GM04504 (cell line): ENCODE measurements at places on chromosomes 4 and X.
A peak's percentile ranks its signal among the peaks of the same experiment; 100 is the strongest.

DNA sequence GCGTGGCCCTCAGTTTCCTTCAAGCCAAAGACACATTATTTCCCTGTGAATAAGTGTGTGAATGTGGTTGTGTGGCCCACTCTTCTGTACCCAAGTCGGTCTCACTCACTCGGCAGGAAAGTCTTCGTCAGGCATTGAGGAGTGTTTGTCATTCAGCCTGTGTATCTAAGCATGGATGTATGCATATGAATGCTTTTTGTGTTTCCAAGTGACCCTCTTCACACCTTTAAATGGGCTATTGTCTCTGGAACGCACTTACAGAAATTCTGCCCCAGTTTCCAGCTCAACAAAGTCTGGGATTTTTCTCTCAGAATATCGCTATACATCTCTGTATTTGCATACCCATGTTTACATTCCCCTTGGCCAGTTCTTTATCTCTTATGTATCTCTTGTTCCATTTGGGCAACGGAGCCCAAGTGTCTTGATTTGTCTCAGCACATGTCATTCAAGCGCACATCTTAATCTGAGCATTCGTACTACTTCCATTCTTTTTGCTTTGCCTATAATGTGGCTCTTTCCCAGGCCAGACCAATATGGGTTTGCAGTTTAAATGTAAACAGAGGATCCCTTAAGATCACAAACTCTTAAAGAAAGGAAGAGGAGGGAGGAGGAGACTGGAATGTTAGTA is 4.8 kb downstream of the BCOR start:
- no peak for DNase-seq

DNA sequence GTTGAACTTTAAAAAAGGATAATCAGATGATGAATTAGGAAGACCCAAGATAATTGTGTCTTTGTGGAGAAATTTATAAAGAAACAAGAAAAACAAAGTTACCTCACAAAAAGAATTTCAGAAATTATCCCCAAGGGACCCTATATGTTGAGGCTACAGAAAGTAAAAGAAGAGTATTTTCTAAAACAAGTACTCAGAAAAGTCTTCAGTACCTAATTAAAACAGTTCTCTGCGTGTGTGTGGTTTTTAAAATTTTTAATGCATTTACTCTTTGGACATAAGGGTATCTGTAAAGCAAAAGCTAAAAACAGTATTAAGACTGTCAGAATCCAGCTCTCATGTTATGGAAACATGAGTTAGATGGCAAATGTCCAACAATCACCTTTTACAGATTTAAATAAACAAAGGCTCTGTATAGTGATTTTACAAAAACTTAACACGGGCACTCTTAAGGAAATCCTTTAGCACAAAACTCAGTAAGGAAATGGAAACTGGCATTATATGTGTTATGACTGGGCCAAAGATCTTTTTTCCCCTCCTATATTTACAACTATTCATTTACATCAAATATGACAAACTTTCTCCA is 187.5 kb downstream of the NSUN7 start:
- DNase-seq: no peak

- no peak for DNase-seq
These were observed 199.7 kb downstream of the PAPSS1 start for GRCh38 chr4:107520368-107520767.

DNA sequence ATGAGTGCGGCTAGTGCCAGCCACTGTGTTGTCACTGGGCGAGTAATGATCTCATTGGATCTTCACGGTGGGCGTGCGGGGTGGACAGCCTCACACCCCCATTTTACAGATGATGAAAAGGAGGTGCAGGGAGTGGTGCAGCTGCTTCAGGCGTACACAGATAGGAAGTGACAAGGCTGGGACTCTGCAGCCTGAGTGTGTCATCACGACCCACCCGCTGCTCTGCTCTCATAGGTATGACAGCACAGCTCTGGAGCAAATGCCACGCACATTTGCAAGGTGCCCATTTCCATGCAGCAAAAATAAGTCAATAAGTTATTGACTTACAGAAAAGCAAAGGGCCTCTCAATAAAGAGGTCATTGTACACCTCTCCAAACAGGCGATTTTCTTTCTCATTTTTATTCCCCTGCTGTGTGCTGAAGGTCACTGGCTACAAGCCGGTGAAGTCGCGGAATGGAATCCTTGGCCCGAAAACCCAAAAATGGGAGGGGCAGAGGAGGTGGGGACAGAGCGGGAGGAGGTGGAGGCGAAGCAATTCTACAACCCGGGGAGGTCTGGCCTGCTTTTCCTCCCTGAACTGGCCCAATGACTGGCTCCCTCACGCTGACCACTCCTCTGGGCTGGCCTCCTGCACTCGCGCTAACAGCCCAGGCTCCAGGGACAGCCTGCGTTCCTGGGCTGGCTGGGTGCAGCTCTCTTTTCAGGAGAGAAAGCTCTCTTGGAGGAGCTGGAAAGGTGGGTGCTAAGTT is at the start of gene SOD3:
SOD3 (plus strand) TSS at position 658 of the 750 bp plus-strand sequence. CDS start 3,949 bp downstream, outside the sequence.
- peak; percentile 86 for DNase-seq

DNA sequence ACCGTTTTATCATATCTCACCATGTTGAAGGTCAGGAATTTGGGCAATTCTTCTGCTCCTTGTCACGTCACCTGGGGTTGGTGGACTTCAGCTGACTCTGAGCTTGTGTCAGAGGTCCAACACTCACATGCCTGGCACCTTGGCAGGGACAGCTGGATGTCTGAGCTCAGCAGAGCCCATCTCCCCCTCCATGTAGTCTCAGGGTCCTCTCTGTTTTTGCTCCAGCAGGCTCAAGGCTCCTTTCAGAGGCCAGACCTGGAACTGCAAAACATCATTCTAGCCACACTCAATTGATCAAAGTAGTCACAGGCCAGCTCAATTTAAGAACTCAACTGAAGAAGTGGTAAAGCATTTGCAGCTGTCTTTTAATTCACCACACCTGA is 45.4 kb downstream of the EDNRA start:
- DNase-seq: no peak

DNA sequence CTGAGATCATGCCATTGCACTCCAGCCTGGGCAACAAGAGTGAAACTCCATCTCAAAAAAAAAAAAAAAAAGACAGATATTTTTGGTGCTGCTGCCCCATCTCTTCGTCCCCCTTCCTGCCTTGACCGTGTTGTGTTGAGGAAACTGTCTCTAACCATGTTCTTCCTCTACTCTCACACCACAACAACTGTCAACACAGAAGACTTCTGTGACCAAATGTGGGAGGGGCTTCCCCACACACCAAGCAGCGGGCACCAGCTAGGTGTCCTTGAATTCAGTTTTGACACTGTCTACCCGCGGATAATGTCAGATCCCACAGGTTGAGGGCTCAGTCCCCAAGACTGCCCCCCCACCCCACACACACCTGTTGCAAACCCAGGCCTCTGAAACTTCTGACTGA is 104.7 kb upstream of the BCOR start:
- no peak for DNase-seq

- DNase-seq: no peak
These were observed 213.6 kb downstream of the CBLL2 start for GRCh38 chrX:22486296-22486695.

- DNase-seq: no peak
These were observed 100.2 kb downstream of the FIP1L1 start for GRCh38 chr4:53477636-53478035.

GRCh38 chr4:137253949-137254348 is 278.3 kb downstream of the PCDH18 start:
- peak; percentile 29 for DNase-seq

DNA sequence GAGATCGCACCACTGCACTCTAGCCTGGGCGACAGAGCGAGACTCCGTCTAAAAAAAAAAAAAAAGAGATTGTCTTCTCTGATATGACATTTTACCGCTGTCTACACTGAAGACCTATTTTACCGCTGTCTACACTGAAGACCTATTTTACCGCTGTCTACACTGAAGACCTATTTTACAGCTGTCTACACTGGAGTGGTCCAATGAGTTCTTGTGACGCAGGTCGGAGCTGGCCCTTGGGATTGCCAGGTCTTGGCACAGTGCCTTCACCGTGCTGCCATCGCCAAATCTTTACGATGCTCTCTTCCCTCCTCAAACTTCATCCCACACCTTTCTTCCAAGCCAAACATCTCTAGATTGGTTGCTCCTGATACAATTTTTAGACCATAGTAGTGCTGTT is 183.1 kb upstream of the FAT1 start:
- no peak for DNase-seq

DNA sequence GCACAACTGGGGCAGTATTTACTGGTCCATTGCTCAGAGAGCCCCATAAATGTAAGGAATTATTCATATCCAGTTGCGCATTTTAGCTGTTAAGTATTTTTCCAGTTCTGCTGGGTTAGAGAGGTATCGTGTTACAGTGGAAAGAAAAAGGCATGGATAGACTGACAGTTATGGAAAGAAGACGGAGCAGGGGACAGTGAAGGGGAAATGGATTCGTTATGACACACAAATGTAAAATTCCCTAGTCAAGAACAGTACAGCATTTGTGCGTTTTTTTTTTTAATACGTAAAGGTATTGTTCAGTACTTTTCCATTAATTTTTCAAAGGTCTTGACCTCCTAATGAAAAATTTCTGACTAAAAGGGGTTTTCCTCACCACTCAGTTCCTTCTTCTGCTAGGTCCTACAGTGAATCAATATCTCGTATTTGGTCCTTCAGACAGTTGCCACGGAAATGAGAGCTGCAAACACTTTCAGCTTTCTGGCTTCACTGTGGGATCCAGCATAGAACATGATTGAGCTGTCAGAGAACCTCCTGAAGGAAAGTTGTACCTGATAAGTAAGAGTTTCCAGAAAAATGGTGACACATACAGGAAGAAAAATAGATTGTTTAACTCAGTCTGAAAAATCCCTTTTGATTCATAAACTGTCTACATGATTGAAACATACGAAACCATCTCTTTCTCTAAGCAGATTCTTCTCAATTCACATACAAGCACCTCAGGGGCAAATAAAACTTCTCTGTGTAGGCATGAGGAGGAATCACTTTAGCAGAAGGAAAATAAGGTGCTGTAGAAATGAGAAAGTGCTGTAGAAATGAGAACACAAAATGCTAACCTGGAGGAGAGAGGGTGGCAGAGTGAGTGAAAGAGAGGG is 21.8 kb upstream of the BBS12 start:
- no peak for DNase-seq

DNA sequence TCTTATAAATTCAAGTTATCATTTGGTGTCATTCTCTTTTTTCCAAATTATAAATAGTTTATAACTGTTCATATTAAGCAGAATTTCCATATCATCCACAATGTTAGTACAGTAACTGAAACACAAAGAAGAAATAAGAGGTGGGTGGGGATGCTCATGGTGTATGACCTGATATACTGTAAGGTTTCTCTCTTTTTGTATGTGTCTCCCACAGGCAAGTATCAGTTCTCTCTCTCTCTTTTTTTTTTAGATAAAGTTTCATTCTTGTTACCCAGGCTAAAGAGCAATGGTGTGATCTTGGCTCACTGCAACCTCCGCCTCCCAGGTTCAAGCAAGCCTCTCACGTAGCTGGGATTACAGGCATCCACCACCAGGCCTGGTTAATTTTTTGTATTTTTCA is 43.7 kb upstream of the UGT2A3 start:
- no peak for DNase-seq

DNA sequence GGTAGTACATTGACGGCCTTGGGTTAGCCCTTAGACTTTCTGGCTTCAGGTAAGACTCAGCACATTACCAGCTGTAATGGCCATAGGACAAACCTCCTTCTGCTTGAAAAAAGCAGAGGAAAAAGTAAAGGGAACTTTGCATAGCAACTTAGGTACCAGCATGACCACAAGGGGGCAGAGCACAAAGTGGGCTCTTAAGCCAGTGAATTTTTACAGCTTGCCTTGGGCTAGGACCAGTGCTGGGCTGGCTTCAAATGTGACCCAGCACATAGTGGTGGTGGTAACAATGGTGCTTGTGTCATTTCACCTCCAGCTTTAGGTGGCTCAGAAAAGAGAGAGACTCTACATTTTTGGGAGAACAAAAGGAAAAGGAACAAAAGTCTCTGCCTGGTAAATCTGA is 66.1 kb downstream of the KLHL4 start:
- DNase-seq: no peak

GRCh38 chr4:10403633-10404445 is 53.4 kb downstream of the ZNF518B start:
- peak; percentile 12 for DNase-seq

GRCh38 chrX:46803140-46803539 is 33.7 kb upstream of the RP2 start:
- DNase-seq: no peak
